Stimulated activated CD8-positive, alpha-beta memory T cell treated with anti-CD3 and anti-CD28 coated beads, Interleukin-7, amount 100 ng/mL, for 1 hour (primary cell): ENCODE measurements at places on chromosomes 7 and 10.

DNA sequence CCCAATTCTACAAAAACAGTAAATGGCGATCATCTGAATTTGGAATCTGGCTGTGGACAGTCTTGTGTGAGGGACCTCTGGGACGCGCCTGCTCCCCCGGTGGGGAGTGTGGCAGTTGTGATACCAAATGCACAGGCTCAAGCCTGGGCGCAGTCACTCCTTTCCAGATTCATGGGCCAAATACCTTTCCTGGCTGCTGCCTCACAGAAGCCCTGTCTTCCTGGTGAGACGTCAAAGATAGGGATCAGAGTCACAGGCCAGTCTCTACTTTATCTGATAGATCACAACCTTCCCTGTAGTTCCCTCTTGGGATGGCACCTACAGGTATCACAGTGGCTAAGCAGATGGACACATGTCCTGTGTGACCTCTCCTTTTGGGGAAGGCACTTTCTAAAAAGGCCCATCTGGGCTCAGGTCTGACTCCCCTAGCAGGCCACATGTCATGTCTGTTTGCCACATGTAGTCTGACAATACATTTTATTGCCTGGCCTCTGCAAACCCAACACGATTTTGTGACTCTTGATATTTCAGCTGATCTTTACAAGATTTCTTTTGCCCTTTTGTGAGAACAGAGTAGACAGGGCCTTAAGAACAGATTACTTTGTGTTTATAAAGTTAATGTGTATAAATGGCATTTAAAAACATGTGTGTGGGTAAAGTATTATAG is 150.1 kb downstream of the SNX10 start:
- no peak for DNase-seq

DNA sequence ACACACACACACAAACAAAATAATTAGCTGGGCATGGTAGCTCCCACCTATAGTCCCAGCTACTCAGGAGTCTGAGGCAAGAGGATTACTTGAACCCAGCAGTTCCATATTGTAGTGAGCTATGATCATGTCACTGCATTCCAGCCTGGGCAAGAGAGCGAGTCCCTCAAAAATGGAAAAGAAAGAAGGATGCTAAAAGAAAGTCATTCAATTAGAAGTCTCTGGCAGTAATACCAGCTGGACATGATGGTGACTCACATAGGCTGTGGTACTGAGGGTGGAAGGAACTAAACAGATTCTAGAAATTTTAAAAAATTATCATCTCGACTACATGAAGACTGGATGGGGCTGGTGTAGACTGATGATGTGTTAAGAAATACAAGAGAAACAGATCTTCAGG is 385.3 kb downstream of the ETV1 start:
- DNase-seq, result no peak

DNA sequence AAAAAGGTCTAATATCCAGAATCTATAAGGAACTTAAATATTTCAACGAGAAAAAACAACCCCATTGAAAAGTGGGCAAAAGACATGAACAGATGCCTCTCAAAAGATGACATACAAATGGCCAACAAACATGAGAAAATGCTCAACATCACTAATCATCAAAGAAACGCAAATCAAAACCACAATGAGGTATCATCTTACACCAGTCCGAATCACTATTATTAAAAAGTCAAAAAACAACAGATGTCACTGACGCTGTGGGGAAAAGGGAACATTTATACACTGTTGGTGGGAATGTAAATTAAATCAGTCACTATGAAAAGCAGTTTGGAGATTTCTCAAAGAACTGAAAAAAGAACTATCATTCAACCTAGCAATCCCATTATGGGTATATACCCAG is 6.0 kb downstream of the VWDE start:
- DNase-seq, result no peak

DNA sequence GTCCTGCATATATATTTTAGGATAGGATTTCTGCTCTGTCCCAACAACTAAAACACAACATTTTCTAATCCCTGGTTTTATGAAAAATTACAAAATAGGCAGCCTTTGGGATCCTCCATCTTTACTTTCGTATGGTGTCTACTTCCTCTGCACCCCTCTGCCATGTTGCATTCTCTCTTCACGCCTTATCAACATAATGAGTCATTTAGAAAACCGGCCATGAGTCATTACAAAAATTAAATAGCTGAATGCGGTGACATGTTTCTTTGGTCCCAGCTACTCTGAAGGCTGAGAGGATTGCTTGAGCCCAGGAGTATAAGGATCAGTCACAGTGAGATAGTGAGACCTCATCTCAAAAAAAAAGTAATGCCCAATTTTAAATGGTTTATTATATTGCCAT is 148.1 kb upstream of the CELF2 start:
- DNase-seq, result no peak

DNA sequence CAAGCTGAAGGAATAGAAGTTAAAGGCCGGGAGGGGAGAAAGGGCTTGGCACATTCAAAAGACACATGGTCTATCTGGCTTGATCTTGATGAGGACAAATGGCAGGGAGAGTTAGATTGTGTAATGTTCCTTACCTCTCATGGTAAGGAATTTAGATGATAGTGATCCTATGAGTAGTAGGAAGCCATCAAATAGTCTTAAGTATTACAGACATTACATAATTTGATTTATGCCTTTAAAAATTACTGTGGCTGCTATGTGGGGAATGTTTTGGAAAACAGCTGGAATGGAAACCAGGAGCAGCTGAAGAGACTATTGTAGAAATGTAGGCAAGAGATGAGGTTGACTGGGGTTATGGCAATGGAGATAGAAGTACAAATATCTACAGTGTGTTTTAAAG is 351.3 kb upstream of the BMPER start:
- DNase-seq, result no peak

DNA sequence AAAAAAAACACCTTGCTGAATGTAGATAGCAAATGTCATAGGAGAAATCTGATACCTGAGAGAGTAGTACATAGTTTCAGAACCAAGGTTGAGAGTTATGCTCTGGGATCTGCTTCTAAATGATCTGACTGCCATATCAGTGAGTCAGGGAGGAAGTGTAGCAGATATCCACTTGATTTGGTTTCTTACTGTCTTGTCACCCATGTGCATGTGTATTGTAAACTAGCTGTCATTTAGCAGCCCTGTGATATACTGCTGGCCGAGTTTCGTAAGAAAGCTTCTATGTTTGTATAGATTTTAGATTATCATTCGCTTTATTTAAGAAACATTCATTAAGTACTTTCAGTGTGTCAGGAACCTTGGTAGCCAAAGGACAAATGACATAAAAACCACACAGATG is 42.0 kb downstream of the SP4 start:
- no peak for DNase-seq

DNA sequence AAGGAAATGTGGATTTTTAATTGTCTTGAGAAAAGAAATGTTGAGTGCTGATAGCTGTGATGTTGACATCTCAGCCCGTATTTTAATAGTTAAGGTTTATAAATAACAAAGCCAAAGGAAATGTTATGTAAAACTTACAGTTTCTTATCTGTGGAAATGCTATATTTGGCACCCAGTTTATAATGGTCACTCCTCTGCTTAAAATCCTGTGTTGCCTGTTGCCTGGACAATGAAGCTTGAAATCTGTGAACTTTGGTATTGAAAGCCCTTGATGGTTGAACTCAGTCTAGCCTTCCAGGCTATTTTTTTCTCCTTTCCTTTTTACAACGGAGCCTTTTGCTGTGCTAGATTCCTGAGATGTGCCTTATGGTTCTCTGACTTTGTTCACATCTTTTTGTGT is 46.5 kb downstream of the MCU start:
- DNase-seq, result no peak

DNA sequence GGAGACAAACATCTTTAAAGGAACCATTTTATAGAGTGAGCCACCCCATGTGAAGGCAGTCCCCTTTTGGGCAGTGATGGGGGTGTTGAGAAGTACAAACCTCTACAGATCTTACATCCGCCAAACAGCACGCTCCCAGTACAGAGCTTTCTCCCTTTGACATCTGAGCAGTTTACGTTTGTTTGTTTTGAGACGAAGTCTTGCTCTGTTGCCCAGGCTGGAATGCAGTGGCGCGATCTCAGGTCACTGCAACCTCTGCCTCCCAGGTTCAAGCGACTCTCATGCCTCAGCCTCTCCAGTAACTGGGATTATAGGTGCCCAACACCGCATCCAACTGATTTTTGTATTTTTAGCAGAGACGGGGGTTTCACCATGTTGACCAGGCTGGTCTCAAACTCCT is 128.9 kb downstream of the CCDC3 start:
- DNase-seq, result no peak

- no peak for DNase-seq
Observed at GRCh38 chr7:7263297-7264230, 81.2 kb downstream of the C1GALT1 start.

DNA sequence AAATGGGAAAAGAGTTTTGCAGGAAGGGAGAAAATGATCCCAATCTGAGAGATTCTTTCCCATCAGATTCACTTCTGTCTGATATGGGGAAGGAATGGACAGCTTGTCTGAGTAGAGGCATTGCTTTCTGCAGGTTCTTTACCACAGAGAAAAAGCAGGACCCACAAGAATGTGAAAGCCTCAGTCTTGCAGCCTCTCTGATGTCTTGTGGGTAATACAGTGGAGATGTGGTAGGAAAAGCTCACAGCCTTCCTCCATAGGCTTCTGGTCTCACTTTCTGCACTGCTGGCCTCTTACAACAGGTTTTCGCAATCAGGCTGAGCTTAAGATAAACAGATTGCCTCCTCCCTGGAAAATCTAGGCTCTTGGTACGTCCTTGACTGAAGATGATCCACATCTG is 551 bp downstream of the IFIT1 start:
- DNase-seq, result no peak

DNA sequence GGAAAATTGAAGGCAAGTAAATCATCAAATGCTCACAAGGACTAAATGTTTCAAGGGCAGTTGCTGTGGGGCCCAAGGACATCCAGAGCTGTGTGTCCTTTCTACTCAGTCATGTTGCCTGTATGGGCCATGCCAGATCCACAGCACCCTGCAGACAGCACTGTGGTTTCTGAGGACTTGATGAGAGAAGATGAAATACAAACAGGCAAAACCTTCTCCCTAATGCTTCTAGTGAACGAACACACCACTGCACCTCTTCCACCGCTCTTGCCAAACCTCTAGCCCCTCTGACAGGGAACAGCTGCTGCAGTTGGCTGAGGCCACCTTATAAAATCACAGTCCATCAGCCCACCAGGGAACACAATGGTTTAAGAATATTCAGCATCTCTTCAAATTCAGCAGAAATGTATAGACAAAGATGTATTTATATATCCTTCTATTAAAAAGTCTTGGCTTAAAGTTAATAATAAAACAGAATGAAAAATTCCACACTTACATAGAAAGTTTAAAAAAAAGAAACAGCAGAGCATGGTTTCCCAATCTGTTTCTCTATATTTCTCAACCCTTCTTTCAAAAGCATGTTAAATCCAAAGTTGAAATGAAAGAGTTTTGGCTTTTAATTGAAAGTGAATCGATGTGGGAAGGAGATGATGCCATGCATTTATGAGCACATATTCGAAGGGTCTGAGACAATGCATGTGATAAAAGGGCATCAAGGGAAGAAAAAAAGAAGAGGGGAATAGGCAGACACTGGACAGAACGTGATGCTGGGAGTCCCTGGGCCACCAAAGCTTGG is 14.0 kb downstream of the CYP3A7 start:
- no peak for DNase-seq

DNA sequence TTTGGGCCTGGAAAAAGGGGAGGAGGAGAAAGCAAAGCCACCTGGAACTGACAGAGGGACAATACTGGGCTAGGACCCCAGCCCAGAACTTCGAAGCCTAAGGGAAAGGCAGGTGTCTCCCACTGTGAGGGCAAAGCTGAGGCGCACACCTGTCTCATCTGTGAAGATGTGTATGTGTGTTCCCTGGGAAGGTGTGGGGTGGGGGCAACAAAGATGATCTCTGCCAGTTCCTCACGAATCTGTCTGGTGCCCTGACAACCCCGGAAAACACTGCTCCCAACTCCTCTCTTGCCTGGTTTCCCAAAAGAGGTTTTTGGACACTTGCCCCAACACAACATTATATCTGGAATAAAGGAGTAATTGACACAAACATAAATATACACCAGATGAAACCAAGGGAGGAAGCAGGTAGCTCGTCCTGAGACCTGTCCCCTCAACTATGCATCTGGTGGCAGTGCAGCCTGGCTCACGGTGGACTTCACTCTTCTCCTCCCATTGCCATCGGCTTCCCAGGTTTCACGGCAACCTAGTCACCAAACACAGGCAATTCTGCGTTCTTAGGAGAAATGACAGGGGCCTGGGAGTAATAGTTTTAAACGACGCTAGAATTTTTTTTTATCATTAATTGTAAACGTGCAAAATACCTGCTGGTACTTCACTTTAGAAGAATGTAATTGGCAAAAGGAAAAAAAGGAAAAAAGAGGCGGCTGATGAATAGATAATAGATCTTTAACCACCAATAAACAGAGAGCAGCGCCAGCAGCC is 1.7 kb upstream of the EMX2 start:
- no peak for DNase-seq

DNA sequence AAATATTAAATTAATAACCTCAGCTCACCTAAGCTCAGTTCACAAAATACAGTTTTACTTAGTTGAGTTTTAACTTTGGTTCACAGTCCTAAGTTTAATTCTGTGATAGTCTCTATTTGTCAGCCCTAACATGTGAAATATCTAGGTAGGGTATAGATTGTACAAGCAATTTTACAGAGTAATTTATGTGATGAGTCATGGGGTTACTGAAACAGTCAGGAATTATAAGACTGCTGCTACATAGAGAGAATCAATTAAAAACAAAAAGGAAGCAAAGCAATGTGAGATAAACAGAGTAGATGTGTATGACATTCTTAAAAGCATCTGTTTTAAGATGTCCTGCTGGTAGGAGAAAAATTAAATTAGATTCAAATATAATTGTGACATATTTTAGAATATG is 1018.2 kb upstream of the KCND2 start:
- no peak for DNase-seq

GRCh38 chr10:121886997-121887622 is 40.7 kb downstream of the ATE1 start:
- no peak for DNase-seq

- DNase-seq, result no peak
Observed at GRCh38 chr7:107659666-107660065, 962 bp upstream of the SLC26A4 start.

DNA sequence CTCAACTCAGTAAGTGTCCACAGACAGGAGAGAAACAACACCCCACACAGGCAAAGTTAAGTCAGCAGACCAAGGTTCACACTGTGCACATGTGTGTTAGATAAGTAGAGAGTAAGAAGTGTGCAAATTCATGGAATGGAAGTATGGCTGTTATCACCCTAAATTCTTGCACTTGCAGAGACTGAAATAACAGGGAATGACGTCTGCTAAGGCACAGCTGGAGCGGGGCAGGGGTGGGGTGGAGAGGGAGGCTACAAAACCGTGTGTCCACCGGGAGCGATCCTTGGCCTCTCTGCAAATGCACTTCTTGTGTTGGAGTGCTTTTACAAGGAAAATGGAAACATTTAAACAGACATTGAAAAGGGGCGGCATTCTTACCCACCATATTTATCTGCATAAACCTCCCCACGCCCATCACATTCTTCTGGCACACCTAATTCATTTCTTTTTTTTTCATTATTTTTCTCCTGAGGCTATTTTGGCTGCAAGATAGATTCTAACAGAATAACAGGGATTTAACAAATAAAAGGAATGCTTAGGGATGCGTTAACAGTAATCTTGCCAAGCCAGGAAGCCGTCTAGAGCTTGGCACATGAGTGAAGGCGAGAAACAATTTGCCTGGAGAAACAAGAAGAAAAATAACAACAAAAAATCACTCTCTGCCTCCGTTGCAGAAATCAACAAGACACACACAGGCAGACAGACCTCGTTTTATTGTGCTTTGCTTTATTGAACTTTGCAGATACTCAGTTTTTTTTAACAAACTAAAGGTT is 30.1 kb downstream of the TNS3 start:
- DNase-seq, result no peak

GRCh38 chr10:64505501-64505900 is 984.3 kb downstream of the REEP3 start:
- no peak for DNase-seq
